ENCODE measurements at places on chromosomes 2 and 18.
A peak's percentile ranks its signal among the peaks of the same experiment; 100 is the strongest.

DNA sequence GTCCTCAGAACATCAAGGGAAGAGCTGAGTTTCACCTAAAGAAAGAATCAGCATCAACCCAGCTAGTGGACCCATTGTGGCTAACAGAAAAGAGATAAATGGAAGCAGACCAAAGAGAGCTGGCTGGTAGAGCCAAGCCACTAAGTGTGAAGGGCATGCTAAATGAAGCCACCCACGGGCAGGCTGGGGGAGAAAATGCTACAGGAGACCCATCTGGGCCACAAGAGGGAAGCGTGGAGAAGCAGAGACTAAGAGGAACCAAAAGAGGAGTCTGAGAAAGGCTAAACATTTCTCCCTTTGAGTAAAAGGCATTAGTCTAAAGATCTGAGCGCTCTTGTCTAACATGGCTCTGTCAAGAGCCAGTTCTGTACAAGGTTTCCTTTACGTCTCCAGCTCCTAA, 15.8 kb downstream of the CWC22 start:
- no peak for DNase-seq

GRCh38 chr2:172358691-172359556, 68.5 kb upstream of the ITGA6 start:
- DNase-seq: no peak

- DNase-seq: no peak
Observed at GRCh38 chr2:9166579-9167377, 39.8 kb upstream of the ASAP2 start.

GRCh38 chr2:119157850-119158511, 570 bp downstream of the C1QL2 start:
- peak; percentile 40 for DNase-seq

GRCh38 chr18:1446765-1447164, 542.1 kb downstream of the ADCYAP1 start:
- DNase-seq: no peak

DNA sequence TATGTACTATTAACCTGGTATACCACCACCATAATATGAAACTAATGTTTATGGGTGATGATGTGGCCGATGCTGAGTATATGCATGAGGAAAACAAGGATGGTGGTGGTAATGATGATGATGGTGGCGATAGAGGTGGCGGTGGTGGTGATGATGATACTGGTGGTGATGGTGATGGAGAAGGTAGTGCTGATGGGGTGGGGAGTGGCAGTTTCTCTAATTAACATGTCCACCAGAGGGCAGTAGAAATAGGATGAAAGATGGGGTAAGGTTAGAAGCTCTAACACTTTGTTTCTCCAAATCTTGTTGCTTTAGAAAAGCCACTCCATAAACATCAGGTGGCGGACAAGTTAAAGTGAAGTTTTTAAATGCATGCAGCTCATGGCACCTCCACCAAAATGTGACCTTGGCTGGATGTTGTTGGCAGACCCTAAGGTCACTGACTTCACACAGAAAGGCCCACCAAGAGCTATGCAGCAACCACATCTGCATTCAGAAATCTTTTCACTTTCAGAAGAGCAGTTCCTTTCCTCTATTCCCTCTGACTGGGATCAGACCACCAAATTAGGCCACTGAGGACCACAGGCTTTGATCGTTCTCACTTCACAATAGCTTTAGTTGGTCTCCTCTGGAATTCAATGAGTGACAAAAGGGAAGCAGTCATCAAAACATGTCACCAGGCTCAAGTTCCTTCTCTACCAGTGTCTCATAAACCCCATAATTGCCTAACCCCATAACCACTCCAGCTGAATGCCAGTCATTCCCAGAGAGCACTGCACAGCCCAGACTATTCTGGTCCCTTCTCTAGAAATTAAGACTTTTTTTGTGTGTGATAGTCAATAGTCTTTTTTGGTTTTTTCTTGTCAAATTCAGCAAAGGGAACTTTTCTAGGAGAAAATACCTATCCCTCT, 7.5 kb upstream of the BCL11A start:
- DNase-seq: peak; percentile 38

DNA sequence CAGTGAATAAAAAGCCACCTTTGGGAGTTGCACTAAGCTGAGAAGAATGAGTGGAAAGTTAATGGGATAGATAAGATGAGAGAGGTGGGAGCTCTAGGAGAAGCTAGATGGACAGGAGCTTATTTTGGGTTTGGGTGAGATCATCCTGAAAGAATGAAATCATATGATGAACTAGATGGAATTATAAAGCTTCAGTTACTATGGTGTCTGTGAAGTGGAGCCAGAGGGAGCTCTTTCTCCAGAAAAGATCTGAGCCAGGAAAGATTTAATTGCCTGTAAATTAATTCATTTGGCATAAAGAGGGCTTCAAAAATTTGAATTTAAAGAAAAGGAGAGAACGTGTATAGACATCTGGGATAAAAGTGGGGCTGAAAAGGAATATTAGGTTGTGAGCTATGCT, 10.3 kb downstream of the DNAH6 start:
- DNase-seq: no peak

DNA sequence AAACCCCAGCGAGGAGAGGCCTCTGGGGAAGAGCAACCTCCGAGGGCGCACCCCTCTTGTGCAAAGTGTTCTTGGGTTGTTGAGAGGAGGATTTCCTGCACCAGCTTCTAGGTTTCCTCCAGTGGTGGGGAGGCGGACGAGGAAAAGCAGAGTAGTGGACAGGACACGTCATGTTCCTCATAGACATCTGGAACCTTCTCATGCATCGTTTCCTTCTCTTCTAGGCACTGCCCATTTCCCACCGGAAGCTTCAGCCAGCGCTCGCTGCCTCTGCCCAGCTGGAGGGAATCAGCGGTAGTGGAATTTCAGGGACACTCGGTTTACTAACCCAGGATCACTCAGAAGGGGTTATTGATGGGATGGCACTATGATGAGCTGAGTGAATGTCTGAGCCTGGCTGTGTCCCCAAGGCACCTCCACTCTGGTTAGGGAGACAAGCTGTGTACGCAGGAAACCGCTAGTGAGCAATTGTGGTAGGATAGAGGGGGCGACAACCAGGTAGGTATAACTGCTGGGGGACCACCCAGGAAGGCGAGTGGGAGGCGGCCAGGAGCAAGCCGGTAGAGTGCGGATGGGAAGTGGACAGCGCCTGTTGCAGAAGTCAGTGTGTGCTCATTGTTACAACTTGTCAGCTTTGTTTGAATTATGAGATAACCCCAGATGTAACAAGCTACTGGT, 960 bp upstream of the APOB start:
- DNase-seq: no peak

- DNase-seq: peak; percentile 44
Observed at GRCh38 chr2:120546048-120546864, 189.4 kb upstream of the GLI2 start.

DNA sequence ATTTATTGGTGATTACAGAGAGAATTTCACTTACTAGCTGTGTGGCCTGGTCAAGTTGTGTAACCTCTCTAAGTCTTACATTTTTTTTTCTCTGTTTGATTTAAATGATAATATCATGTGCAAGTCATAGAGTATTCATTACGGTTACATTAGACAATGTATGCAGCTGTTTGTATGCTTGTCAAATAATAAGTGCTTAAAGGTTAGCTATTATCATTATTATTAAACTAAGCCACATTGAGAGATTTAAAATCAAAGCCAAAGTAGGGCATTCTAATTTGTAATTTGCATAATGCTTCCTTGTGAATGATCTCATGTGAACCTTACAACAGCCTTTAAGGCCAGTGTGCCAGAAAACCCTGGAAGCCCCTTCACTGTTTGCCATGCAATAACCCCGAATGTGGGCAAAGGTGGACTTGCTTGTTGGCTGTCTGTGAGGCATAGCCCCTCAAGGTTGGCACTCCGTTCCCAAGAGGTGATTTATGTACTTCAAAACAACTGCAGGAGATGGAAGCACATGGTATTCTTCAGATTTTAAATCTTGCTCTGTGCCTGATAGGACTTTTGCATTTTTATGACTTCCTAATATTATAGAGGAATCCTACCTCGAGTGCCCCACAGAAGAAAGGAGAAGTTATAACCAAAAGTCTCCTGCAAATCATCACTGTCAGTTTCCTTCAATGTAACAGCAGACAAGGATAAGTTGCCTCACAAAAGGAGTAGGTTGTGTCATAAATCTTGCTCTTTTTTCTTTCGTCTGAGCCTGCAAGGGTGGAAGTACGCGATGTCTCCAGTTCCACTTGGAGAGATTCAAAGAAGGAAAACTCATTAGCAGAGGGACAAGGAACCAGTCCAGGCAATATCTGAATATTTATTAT, 272.0 kb downstream of the TGIF1 start:
- DNase-seq: peak; percentile 40

- DNase-seq: no peak
Observed at GRCh38 chr2:16506366-16506765, 159.3 kb downstream of the CYRIA start.

DNA sequence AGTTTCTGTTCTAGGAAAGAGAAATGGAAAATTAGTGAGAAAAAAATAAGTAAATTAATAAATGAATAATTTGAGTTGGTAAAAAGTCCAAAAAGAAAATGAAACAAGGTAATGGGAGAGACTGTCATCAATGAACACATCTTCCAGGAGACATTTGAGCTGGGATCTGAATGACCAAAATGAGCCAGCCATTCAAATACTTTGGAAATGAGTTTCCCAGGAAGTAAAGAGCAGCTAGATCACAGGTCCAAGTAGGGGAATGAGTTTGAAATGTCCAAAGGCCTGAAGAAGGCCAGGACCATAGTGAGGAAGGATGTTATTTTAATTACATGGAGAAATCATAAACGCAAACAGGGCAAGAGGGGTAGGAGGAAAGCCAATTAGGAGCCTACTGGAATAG, 6.6 kb upstream of the DNAH7 start:
- DNase-seq: no peak

DNA sequence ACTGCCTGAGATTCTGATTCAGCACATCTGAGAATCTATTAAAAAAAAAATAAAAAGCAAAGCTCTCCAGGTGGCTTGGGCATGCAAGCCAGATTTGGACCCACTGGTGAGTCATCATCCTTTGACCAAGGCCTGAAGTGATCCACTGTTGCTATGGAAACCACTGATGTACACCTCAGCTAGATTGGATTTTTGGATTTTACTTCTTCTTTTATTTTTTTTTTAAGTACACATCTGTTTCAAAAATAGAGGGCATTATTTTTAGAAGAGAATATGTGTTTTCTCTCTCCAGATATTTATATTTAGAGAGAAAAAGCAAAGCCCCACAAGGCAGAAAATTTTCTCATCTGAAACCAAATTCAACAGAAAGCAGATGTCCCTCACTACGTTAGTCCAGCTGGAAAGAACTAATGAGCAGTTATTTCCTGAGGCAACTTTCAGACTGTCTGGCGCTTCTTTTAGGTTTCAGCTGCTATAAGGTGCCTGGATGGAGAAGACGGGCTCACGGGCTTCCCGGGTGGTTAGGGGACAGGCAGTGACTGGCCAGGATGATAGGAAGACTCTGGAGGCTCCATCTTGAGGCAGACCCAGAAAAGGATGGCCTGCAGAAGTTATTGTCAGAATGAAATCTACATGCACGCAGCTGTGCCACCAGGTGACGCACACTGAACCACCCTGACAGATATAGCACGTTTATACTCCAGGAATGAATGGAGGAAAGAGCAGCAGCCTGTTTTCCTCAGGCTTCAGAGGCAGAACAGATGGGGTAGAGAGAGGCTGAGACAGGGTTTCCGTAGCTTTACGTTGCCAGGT, 50.5 kb downstream of the MRPL35 start:
- peak; percentile 92 for DNase-seq

- no peak for DNase-seq
Observed at GRCh38 chr18:48834413-48835031, 116.2 kb downstream of the SMAD7 start.

DNA sequence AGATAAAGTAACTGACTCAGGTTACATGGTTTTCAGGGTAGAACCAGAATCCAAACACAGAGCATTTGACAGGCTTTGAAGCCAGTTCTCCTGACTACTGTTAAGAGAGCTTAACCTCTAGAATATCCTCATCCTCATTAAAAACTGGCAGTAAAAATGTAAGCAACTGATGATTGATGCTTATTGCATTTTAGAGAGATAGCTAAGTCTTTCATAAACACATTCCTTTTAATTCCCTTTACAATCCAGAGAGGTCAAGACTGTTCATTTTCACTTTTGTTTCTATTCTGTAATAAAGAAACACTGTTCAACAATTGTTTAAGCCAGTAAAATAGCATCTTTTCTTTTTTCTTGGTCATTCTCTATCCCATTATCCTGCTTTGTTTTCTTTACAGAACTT, 53.9 kb upstream of the RAB27B start:
- no peak for DNase-seq

- DNase-seq: peak; percentile 75
Observed at GRCh38 chr2:44715671-44716081, 225.8 kb upstream of the SIX3 start.

DNA sequence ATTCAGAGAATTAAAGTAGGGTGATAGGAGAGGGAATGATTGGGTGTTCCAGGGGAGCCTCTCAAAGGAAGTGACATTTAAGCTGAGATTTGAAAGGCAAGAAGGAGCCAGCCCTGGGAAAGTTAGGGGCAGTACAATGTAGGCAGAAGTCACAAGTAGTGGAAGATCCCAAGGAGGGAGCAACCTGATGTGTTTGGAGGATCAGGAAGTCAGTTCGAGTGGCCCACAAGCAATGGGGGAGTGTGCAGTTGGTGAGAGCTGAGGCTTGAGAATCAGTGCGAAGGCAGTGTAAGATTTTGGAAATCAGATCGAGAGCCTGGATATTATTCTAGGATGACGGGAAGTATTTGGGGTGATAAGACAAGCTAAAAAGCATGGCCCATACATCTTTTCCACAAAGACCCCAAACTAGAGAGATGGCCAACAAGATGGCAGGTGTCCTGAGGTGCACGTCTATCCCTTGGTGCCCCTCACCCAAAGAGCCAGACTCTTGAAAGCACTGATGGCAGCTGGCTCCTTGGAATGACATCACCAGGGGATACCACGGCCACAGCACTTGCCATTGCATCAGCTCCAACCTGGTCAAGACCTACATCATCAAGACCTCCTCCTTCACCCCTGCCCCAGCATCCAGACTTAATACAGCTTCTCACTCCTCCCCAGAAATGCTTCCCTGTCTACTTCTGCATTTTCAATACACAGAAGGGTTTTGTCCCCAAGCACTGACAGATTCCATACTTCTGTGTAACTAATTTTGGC, 127.3 kb downstream of the BCL2 start:
- DNase-seq: no peak

GRCh38 chr2:60352491-60353405, 200.7 kb downstream of the BCL11A start:
- no peak for DNase-seq

- no peak for DNase-seq
Observed at GRCh38 chr2:147560810-147561535, 283.9 kb upstream of the ACVR2A start.

- no peak for DNase-seq
Observed at GRCh38 chr2:27724191-27724590, 47.3 kb upstream of the MRPL33 start.

All from NCI-H2171 treated with DMSO at 0.1 percent for 48 hours (cell line).